Adipose tissue (tissue), 3 donors: ENCODE measurements at places on chromosomes 6 and 20. TPM values are rescaled to one million over a fixed set of nuclear protein-coding genes. Genes with fewer than 3 reads are reported as not detected.

SSTR4 gene
- polyA plus RNA-seq: 0.07 TPM

PGBD1 gene
- 2.8 TPM for polyA plus RNA-seq

SUMO4 gene
- not detected for polyA plus RNA-seq

BACH2 gene
- 0.52 TPM for polyA plus RNA-seq

ADIG gene
- not detected for polyA plus RNA-seq

TBPL1 gene
- 18.5 TPM for polyA plus RNA-seq

FAM83C gene
- not detected for polyA plus RNA-seq

IRAK1BP1 gene
- 4.0 TPM for polyA plus RNA-seq

HTR1E gene
- polyA plus RNA-seq: 0.03 TPM

LGSN gene
- polyA plus RNA-seq: 0.01 TPM

GPR6 gene
- polyA plus RNA-seq: not detected

B3GAT2 gene
- polyA plus RNA-seq: 0.09 TPM

IL17F gene
- polyA plus RNA-seq: not detected

MEP1A gene
- 0.09 TPM for polyA plus RNA-seq

ZNF165 gene
- polyA plus RNA-seq: 1.0 TPM

SLC17A2 gene
- polyA plus RNA-seq: not detected

LY6G5B gene
- 9.8 TPM for polyA plus RNA-seq

AFDN gene
- polyA plus RNA-seq: 29.4 TPM

RHAG gene
- 0.03 TPM for polyA plus RNA-seq

CDSN gene
- not detected for polyA plus RNA-seq

NHLRC1 gene
- polyA plus RNA-seq: 1.6 TPM

CST8 gene
- not detected for polyA plus RNA-seq
